ENCODE measurements at places on chromosomes 4 and X.

DNA sequence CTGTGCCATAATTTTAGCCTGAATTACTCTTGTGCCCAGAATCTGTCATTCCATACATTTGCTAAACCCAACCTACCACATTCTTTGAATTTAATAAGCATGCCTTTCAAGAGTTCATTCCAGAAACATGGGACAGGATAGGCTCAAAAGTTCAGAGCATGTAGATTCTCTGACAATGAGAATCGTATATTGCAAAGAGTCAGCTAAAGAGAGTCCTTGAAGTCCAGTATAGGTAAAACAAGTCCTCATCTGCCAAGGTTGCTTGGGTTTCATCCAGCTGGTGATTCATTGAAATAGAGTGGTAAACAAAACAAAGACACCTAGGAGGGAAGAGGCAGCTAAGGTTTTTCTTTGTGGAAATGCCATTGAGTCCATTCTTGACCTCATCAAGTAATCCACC lies 249.3 kb upstream of the DIPK2B start:
- no peak for DNase-seq

- no peak for DNase-seq
These were observed 133.7 kb downstream of the DCLK2 start for GRCh38 chr4:150211799-150212445.

DNA sequence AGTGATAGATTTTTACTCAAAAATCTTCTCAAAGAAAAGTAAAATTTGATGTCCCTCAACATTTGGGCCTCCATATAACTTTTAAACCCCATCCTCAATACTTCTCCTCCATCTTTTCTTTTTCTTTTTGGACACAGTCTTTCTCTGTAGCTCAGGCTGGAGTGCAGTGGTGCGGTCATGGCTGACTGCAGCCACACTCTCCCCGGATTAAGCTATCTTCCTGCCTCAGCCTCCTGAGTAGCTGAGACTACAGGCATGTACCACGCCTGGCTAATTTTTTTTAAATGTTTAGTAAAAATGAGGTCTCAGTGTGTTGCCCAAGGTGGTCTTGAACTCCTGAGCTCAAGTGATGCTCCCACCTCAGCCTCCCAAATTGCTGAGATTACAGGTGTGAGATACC lies 33.1 kb downstream of the KDM6A start:
- DNase-seq = no peak

DNA sequence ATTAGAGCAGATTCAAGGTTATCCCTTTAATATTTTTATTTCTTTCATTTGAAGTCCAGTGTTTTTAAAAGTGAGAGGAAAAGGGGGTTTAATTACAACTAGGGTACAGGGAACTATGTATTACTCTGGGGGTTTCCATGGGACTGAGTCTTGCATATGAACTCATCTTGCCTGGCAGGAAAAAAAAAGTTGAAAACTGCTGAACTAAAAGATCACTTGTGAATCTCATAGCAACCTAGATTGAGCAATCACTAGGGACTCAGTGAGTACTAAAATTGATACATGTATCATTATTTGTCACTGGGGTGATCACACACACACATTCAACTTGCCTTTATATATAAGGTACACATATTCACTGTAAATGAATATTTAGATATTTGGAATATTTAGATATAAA lies 180.7 kb upstream of the SFRP2 start:
- DNase-seq = no peak

- no peak for DNase-seq
These were observed 58.5 kb downstream of the HAUS3 start for GRCh38 chr4:2183394-2183793.

GRCh38 chr4:100742045-100742444 lies 224.2 kb upstream of the EMCN start:
- DNase-seq = no peak

DNA sequence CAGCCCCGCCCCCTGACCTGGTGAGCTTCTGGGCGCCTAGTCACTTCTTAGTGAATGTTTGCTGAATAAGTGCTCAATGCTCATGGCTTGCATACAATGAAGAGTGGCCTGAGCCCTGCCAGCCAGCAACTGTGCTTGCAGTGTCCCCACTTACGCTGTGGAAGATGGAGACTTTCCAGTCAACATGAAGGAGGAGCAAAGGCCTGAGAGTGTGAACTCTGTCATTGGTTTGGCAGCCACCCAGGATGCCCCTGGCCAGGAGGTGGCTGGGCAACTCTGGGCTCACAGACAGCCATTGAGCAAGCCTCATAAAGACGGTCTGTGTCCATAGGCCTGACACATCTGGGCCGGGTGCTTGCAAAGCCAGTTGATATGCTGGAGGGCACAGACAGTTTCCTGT lies 72.1 kb upstream of the MAMLD1 start:
- no peak for DNase-seq

- DNase-seq = no peak
These were observed 38.9 kb downstream of the SH3BGRL start for GRCh38 chrX:81240701-81241331.

DNA sequence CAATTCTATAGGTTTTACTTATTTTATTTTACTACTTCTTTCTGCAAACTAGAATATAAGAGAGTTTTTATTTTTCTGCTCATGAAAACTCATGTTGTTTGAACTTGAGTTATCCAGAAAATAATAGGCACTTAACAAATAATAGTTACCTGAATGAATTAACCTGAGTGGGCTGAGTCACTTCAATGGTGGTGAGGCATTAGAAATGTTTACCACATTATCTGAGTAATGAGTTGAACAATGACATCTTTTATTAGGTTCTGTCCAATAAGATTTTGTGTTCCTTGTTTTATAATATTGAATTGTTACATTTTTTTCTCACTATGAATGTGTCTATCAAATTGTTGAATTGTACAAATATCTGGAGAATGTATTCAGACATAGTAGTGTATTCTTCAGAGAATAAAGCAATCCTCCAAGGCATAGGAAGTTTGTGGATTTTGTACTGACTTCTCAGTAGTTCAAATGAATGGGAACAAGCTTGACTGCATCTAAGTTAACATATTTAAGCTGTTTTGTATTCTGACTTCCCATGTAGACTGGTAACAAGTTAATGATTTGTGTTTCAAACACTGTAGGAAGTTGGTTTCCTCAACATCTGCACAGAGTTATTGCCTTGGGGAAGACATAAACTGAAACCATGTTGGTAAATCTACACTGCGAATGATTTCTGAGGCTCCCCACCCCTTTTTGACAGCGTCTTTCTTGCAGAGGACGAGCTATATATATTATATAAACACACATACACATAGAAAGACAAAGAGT lies 1808.9 kb upstream of the TENM3 start:
- DNase-seq = no peak

DNA sequence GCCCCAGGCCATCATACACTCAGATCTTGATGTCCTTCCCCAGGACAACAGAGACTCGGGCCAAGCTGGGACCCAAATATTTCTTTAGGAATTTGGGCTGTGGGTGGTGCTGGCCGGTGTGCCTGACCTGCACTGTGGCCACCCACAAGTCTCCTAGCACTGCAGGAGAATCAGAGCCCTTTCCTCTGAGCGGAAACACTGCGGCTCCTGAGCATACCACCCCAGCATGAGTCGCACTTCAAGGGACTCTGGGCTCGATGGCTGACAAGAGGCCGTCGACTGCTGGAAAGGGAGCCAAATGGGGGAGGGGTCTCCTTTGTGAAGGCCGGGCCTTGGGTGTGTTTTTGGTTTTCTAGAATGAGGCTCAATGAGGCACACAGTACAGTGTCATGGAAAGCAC lies 13.0 kb upstream of the IRAK1 start:
- no peak for DNase-seq

GRCh38 chr4:185165605-185166063 lies 22.6 kb downstream of the SLC25A4 start:
- DNase-seq = no peak

GRCh38 chr4:130183766-130184165 lies 1087.8 kb downstream of the C4orf33 start:
- DNase-seq = no peak

GRCh38 chrX:154481911-154482601 lies 3.0 kb upstream of the LAGE3 start:
- DNase-seq = no peak

DNA sequence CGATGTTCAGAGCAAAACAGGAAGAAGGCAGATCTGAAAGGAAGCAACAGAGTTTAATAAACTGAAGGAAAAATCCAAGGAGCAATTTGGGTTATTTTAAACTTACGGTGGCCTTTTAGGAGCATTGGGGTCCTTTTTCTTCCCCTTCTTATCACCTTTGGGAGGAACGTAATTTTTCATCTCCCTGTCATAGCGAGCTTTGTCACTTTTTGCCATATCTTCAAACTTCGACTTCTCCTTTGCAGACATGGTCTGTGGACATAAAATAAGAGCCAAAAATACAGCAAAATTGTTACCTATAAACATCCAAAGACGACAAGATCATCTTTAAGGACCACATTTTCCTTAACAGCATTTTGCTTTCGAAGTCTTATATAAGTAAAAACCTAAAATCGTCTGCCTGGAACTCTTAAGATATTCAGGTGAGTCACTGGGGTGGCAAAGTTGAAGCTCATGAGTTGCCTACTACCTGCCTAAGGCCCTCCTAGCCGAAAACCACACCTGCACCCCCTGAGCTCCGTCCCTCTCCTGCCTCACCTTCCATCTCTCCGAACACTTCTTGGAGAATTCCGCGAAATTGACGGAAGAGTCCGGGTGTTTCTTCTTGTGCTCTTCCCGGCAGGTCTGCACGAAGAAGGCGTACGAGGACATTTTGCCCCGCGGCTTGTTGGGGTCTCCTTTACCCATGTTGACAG lies 1.0 kb downstream of the HMGB2 start:
- DNase-seq = no peak

GRCh38 chr4:139890816-139891215 lies 225.2 kb downstream of the MGST2 start:
- no peak for DNase-seq

DNA sequence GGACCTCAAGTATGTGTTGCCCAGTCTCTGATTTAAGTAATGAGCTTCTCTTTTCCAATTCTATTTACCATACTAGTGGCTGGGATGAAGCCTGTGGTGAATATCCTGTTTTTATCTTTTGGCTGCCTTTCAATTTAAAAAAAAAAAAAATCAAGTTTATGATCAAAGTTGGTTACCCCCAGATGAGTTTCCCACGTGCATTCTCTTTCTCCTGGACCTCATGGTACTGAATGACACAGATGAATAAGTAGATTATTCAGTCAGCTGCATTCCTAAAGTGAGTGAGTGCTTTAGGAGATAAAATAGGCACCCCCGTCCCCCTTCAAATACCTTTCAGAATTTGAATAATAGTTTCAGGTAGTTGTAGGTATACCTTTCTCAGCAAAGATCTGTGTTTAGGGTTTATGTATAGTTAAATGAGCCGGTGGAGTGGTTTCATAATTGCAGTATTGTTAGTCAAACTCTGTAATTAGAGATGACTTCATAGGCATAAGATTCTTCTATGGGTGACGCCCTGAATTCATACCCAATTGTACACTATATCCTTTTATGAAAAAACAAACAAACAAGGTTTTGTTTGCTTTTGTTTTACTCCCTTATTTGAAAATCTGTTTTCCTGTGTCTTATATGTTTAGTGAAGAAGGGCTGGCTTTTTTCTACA lies 41.9 kb downstream of the PLS3 start:
- no peak for DNase-seq
